ENCODE measurements at places on chromosomes 5 and 9.

GRCh38 chr9:128898845-128899565 lies 17.1 kb downstream of the LRRC8A start:
- DNase-seq: no peak

GRCh38 chr9:84101964-84102632 lies 121.5 kb downstream of the RMI1 start:
- DNase-seq: no peak

GRCh38 chr5:111229221-111229835 lies 5.1 kb downstream of the CAMK4 start:
- DNase-seq: no peak

DNA sequence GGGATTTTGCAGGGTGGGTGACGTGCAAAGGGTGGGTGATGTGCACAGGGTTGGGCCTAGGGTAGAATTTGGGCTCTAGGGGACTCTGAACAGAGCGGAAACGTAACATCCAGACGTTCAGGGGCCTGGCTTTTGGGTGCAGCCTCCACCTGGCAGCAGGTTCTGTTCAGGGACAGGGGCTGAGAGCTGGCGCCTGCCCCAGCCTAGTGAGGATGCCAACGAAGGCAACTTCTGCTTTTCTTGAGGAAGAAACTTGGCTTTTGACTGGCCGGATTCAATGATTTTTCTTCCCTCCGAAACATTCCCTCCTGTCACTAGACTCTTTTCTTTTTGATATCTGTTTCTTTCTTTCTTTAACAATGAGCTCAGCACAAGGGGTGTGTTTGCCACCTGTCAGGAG lies 38.6 kb upstream of the SLC6A19 start:
- DNase-seq: no peak
